ENCODE measurements at places on chromosomes 3 and 15. TPM values are rescaled to one million over a fixed set of nuclear protein-coding genes. Genes with fewer than 3 reads are reported as not detected.
A peak's percentile ranks its signal among the peaks of the same experiment; 100 is the strongest.

- H3K4me1 ChIP-seq = no peaks in the 10 kb centered on the region
- DNase-seq = no peak
- H3K27me3 ChIP-seq = no peaks in the 10 kb centered on the region
- H3K36me3 ChIP-seq = no peaks in the 10 kb centered on the region
- no peak overlapping the region for H3K4me3 ChIP-seq
Measured at GRCh38 chr3:4008205-4008604, 209.0 kb downstream of the LRRN1 start.

DNA sequence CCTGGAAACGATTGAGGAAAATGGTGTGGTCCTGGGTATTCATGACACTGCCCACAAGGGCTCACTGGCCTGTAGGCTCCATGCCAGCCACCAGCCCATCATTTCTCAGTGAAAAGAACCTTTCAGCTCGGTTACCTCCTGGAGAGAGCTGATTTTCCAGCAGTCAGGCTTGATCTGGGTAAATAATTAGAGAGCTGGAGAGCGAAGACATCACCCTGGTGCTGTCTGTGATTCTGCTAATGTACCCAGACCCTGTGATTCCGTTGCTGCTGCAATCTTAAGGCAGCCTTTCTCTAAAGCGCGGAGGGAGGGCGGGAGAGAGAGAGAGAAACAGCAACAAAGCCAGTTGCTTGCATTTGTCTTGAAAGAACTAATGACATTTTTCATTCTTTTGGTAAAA is 221.9 kb upstream of the TOPAZ1 start:
- no peaks in the 10 kb centered on the region for H3K36me3 ChIP-seq
- H3K27ac ChIP-seq = no peak overlapping the region
- peaks cover 2% of the 10 kb centered on the region for H3K4me1 ChIP-seq
- no peak overlapping the region for H3K4me3 ChIP-seq

- H3K36me3 ChIP-seq = no peaks in the 10 kb centered on the region
- peaks cover 2% of the 10 kb centered on the region for H3K4me1 ChIP-seq
- H3K27me3 ChIP-seq = peaks cover 20% of the 10 kb centered on the region
- peak within 1 kb of the TSS; percentile 60 for H3K4me3 ChIP-seq
- no peak within 1 kb of the TSS for H3K27ac ChIP-seq
Measured at GRCh38 chr3:133038089-133038730, at the start of gene TMEM108. TSS of gene TMEM108 (plus strand) at chr3:133038391.

GRCh38 chr3:193391902-193392301 is 13.3 kb upstream of the ATP13A5 start:
- no peaks in the 10 kb centered on the region for H3K27me3 ChIP-seq
- no peak overlapping the region for H3K4me3 ChIP-seq
- no peak overlapping the region for H3K27ac ChIP-seq
- H3K36me3 ChIP-seq = no peaks in the 10 kb centered on the region
- DNase-seq = peak; percentile 89

DNA sequence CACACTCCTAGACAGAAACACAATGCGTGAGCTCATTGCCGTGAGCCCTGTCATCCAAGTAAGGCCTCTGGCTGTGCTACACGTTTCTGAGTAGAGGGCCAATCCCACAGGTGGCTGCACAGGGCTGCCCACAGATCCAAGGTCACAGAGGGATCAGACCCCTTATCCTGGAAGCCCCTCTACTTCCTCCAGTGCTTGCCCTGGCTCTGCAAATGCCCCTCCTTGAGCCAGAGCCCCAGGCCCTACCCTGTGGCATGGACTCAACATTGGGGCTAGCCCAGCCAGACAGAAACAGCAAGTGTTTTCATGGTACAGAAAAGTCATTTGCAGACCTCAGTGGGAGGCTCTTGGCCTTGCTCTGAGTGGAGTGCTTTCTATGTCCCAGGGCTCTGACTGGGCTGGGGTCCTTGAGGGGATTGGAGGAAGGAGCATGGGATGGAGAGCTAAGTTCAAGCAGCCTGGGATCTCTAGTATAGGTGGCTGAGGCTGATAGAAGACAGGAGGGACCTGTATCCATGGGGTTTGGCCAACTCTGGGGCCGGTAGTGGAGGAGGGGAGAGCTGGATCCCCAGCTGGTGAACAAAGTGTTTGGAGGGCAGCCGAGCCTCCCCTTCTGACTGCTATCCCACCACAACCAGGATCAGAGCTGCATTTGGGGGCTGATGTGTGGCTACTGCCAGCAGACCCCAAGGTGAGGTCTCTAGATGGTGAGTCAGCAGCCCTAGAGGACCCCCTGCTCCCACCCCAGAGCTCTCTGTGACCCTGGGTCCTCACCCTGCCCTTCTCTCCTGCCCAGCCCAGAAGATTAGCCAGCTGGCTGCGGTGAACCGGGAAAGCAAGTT is 38.7 kb downstream of the GOLGA6A start:
- H3K36me3 ChIP-seq = peaks cover 7% of the 10 kb centered on the region
- DNase-seq = no peak
- H3K4me1 ChIP-seq = peaks cover 24% of the 10 kb centered on the region
- H3K27me3 ChIP-seq = no peaks in the 10 kb centered on the region

DNA sequence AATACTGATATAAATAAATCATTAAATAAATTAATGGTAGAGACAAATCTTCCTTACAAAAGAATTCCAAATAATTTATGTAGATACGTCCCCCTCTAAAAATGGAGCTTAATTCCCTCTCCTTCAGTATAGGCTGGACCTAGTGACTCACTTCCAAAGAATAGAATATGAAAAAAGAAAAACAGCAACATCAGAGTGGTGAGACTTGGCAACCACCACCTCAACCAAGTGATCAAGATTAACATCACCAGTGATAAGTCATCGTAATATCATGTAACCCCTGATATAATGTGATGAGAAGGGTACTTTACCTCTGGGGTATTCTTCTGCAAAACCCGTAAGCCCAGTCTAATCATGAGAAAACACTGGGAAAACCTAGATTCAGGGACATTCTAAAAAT is 13.4 kb downstream of the GOLGB1 start:
- DNase-seq = no peak
- H3K4me3 ChIP-seq = no peak overlapping the region

DNA sequence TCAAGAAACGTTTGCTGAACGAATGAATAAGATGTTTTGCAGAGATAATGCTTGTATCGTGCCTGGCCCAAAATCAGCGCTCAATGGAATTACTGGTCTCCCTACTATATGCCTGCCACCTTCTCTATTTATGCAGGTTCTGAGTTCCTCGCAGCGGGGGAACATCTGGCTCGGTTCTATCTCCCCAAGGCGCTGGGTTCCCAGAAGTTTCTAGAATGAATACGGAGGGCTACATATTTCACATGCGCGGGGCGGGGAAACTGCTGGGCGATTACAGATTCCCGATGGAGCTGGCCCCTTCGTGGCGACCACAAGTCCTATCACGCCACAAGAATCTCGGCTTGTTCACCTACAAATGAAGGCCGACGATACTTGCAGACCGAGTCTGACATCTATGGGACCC is 411 bp upstream of the EIF2B5 start:
- H3K4me3 ChIP-seq = peak overlapping the region; percentile 94
- no peaks in the 10 kb centered on the region for H3K36me3 ChIP-seq
- DNase-seq = peak; percentile 11

- no peak overlapping the region for H3K4me3 ChIP-seq
- peaks cover 2% of the 10 kb centered on the region for H3K27me3 ChIP-seq
- H3K4me1 ChIP-seq = no peaks in the 10 kb centered on the region
- H3K27ac ChIP-seq = no peak overlapping the region
Measured at GRCh38 chr3:38317192-38317759, 29.3 kb upstream of the XYLB start.

GRCh38 chr3:159910991-159911663 is 77.5 kb upstream of the IL12A start:
- peak overlapping the region; percentile 1 for H3K27ac ChIP-seq
- no peak for DNase-seq
- peak overlapping the region; percentile 5 for H3K4me3 ChIP-seq
- no peaks in the 10 kb centered on the region for H3K36me3 ChIP-seq
- peaks cover 6% of the 10 kb centered on the region for H3K4me1 ChIP-seq
- no peaks in the 10 kb centered on the region for H3K27me3 ChIP-seq

GOLGA6L2 gene
- not detected for total RNA-seq

PRTG gene
- total RNA-seq = 4.0 TPM
